ENCODE measurements at places on chromosomes 3 and 15.

DNA sequence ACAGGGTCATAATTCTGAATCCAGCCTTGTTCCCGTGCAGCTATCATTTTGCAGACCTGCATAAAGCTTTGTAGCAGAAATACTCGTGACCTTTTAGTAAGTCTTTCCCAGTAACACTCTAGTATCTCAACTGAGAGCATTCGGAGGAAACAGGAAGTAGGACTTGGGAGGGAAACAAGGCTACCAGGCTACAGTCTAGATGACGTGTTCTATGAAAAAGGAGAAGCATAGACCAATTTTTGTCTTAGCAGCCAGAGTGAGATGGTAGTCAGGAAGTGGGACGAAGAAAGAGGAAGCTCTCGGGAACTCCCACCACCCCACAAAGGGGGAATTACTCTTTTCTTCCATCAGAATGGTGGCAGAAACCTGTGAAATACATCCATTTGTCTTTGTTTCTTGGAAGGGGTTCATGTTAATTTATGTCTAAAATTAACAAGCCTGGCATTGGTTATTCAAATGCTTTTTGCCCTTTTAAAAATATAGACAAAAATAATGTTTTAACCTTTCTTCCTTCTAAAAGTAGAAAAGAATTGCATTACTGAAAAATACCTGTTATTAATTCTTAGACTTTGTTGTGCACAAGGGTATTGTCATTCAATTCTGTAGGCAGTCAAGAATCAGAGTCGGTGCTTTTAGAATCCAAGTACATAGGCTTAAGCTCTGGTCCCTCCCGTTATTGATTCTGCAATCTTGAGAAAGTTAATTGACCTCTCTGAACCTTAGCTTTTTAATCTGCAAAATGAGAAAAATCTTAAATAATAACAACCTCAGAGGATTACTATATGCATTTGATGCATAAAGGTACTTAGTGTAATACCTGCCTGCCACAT lies 1.6 kb upstream of the SUCNR1 start:
- DNase-seq: no peak

DNA sequence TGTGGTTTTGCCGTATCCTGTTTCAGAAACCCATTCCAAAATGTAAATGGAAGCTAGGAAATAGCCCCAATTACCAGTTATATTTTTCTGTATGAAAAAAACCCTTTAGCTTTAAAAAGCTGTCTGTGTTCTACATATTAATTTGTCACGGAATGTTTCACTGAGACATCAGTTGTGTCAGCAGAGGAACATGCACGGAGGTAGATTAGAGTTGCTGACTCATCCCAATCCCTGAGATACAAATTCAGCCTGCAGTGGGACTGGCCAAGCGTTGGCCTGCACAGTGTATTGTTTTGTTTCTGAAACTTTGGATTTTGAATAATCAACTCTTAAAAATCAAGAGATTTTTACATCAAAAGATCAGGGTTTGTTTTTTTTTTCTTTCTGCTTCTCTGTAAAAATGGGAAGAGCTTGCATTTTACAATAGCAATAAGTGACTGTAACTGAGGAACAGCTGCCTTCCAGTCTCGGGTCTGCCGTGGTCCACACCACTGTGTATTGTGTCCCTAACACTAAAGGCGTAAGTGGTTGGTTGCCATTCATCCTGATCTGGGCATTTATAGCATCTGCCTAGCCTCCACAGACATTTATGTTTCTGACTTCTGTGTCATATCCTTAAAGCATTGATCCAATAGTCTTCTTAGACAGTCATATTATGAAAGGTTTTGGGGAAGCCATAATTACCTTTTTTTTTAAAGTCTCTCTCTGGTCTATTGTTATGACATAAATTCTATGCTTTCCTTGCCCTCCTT lies 218.1 kb downstream of the ADAMTSL3 start:
- no peak for DNase-seq

- DNase-seq: no peak
Observed at GRCh38 chr3:151916781-151917180, 43.3 kb downstream of the SUCNR1 start.

GRCh38 chr15:37813306-37813705 lies 121.1 kb upstream of the TMCO5A start:
- DNase-seq: no peak

- no peak for DNase-seq
Observed at GRCh38 chr3:118761291-118761606, 273.4 kb downstream of the IGSF11 start.

Data from stimulated activated CD8-positive, alpha-beta memory T cell treated with anti-CD3 and anti-CD28 coated beads, Interleukin-7, amount 100 ng/mL, for 48 hours (primary cell).